ENCODE measurements at places on chromosomes 6 and 20.

- DNase-seq, result no peak
These were observed 60.1 kb upstream of the PTPRK start for GRCh38 chr6:128580224-128581110.

- no peak for DNase-seq
These were observed 336.4 kb upstream of the BTBD3 start for GRCh38 chr20:11581271-11581670.

DNA sequence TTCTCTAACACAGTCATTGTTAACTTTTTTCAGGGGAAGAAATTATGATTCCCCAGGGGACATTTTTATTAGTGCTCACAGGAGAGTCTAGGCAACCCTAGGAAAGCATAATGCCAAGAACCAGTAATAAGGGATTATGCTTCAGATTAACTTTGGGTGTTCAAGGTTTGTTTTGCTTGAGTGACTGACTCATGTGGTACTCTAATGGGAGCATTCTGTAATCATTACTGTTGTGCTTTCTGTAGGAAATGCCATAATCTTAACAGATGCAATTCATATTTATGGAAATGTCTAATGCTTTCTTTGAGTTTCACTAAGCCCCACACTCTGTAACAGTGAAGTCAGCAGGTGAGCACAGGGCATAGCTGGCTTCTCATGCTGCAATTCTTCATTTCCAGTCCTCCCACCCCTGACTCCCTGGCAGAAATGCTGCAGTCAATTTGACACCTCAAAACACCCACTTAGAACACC is 263.4 kb upstream of the MAN1A1 start:
- DNase-seq, result no peak

- DNase-seq, result no peak
These were observed 45.9 kb upstream of the FRMD1 start for GRCh38 chr6:168124921-168125320.

DNA sequence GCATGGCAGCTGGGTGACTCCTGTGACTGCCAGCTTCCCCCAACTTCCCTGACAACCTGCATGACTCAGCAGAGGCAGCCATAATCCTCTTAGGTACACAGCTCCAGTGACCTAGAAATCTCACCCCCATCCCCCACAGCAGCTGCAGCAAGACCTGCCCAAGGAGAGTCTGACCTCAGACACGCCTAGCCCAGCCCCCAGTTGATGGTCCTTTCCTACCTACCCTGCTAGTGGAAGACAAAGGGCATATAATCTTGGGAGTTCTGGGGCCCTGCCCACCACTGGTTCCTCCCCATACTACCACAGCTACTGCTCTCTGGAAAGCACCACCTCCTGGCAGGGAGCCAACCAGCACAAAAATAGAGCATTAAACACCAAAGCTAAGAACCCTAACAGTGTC is 90.2 kb downstream of the F13A1 start:
- no peak for DNase-seq

GRCh38 chr20:39101895-39102294 is 139.8 kb downstream of the DHX35 start:
- no peak for DNase-seq

DNA sequence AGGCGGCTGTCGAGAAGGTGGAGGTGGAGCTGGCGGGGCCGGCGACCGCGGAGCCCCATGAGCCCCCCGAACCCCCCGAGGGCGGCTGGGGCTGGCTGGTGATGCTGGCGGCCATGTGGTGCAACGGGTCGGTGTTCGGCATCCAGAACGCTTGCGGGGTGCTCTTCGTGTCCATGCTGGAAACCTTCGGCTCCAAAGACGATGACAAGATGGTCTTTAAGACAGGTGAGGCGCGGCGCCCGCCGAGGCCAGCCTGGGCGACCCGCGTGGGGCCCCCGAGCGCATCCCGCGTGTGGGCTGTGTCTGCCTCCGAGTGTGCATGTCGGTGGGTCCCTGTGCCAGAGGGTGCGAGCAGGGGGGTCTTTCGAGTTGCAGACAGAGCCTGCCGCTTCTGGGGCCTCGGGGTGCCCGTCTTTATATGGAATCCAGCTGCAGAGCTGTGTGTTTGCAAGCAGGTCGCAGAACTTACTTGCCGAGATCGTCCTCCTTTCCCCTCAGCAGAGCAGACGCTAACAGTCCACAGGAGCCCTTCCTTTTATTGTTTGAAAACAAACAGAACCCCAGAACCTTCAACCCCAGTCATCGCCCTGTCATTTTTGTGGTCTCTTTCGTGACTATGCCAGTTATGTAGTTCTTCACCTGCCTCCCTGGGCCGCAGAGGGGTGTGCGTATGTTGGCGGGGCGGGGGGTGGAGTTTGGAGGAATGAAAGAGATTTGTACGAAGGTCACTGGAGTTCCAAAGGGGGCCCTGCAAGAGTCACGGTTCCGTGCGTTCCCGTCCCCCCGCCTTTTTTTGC is 766 bp downstream of the SLC16A10 start:
- DNase-seq, result no peak

GRCh38 chr20:53274365-53274764 is 302.2 kb downstream of the TSHZ2 start:
- DNase-seq, result no peak

DNA sequence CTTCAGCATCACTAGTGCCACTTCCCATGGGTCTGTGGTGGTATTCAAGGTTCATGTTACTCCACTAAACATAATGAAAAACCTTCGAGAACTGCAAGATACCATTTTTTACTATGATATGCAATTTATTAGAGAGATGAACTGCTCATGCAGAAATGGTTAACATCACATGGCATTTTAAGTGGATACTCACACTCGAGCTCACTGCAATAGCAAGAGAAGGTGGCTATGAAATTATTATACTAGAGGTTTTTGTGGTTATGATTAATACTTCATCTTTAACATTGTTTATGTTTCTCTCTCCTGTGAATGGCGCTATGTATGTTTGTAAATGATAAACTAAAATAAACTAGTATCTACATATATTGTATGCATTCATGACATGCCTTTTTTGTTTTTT is 35.1 kb downstream of the SCAF8 start:
- no peak for DNase-seq

GRCh38 chr6:41939176-41939847 is 2.3 kb downstream of the CCND3 start:
- peak; percentile 49 for DNase-seq

GRCh38 chr6:159691963-159692287 is 1.1 kb downstream of the SOD2 start:
- DNase-seq, result no peak

DNA sequence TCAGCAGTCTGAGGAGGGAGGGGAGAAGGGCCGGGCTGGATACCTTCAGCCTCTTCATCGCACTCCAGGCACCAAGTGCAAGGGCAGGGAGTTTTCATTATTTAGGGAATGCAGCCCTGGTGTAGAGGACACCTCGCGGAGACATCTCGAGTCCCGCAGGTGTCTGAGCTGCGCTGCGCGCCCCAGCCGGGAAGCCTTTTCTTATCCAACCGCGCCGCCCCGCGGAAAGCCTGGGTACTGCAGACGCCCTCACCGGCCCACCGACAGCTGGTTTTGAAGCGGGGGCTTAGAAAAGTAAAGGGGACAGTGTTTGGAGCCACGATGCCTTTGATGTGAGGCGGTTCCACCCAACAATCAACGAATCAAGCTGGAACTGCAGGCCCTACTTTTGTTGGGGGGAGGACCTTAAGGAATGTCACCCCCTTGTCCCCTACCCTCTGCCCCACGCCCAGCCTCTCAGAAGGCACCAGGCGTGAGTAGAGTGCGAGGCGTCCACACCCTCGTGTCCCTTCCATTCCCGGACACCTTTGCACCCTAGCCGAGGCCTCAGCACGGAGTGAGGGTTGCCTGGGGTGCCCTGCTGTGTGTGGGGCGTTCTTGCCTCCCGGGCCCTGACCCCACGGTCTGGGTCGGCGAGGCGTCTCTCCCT is 8.6 kb downstream of the NKX2-2 start:
- peak; percentile 85 for DNase-seq

- DNase-seq, result no peak
These were observed 450.9 kb downstream of the GJA1 start for GRCh38 chr6:121886223-121886830.

- no peak for DNase-seq
These were observed 57.4 kb upstream of the CEP85L start for GRCh38 chr6:118708744-118709143.

Data from AG20443 (cell line).